ENCODE measurements at places on chromosomes 16 and 17. TPM values are rescaled to one million over a fixed set of nuclear protein-coding genes. Genes with fewer than 3 reads are reported as not detected.

PTGES3L gene
- 40.0 TPM for total RNA-seq

- DNase-seq = peak; percentile 57
These were observed 3.3 kb downstream of the POLR3E start for GRCh38 chr16:22300427-22301071.

GRCh38 chr17:73324160-73324475 lies 12.3 kb upstream of the CDC42EP4 start:
- DNase-seq = no peak

DNA sequence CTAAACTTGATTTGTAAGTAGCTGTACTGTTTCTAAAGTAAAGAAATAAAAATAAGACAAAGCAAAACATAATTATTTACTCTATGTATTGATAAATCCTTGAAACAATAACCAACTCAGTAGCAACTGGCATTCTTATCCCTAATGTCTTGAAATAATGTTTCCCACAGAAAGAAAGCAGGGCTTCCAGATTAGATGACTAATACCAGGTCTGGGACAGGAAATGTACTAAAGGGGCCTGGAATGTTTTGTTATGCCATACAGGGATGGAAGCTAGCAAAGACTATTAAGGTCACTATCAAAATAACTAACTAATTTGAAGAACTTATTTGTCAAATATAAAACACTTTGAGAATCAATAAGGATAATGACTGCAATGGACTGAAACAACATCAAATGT lies 82.1 kb downstream of the CFDP1 start:
- no peak for DNase-seq

DNA sequence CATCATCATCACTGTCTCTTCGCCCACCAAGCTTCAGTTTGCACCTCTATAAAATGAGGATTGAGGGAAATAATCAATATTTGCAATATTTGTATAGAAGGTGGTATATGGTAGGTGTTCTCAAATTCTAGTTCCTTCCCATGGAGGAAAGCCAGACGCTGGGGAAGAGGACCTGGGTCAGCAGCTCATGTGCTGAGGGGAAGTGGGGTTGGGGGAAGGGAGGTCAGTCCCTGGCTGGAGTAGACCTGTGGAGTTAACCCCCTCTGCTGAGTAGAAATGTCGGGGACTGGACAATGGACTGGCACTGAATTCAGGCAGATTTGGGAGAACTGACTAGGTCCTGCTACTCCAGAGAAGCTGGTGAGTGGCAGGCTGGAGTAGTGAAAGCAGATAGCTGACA lies 12.8 kb upstream of the ITGB3 start:
- no peak for DNase-seq

LRRC36 gene
- not detected for total RNA-seq

DNA sequence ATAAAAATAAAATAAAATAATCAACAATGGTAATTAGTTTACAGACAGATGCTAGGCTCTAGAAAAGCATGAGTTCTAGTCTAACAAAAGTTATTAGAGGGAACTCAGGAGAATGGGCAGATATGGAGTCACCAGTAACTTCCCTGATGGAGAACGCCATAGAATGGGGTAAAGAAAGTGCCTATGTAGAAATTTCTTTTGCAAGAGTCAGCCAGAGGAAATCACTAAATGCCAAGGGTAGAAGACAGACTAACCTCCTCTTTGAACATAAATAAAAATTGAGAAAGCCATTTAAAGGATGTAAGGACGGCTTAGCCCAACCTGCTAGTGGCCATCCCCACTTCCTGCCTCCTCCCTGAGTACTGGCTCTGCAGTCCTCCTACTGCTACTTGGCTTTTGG lies 141.6 kb downstream of the VPS53 start:
- no peak for DNase-seq

- no peak for DNase-seq
These were observed 33.2 kb downstream of the ADGRG5 start for GRCh38 chr16:57575468-57576277.

- DNase-seq = no peak
These were observed 211.4 kb downstream of the NTN1 start for GRCh38 chr17:9232591-9233270.

DNA sequence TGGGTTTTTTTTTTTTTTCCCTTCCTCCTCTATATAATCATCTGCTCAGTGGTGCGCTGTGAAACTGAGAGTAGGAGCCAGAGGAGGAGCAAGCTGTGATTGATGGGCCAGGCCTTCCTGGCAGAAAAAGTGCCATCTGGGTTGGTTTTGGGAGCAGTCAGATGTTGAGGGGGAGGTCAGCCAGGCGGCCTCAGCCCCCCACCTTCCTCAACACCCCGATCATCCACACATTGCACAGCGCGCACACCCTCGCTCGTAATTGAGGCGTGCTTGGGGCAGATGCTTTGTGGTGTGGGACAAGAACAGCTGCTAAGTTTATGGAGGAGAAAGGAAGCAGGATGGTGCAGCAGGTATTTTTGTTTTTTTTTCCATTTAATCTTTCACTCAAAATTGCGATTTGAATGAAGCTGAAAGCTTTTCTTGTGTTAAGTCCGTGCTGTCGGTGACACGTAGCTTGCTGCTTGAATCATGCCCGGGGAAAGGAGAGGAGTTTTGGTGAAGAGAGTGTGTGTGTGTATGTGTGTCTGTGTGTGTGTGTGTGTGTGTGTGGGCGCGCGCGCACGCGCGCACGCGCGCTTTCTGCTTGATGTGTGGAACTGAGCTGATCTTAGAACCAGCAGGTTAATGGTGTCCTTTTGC lies 177.4 kb downstream of the RBFOX1 start:
- DNase-seq = no peak

- no peak for DNase-seq
These were observed 120.6 kb downstream of the AIPL1 start for GRCh38 chr17:6314311-6314710.

GRCh38 chr16:70437582-70438557 lies 1.0 kb downstream of the ST3GAL2 start:
- DNase-seq = no peak

SSTR5 gene
- total RNA-seq = 7.0 TPM

GRCh38 chr16:50260206-50261159 lies 5.9 kb upstream of the ADCY7 start:
- DNase-seq = no peak

- DNase-seq = no peak
These were observed 26.3 kb downstream of the SMTNL2 start for GRCh38 chr17:4610656-4611055.

GRCh38 chr17:80385046-80385445 lies 29.9 kb upstream of the ENDOV start:
- no peak for DNase-seq

DNA sequence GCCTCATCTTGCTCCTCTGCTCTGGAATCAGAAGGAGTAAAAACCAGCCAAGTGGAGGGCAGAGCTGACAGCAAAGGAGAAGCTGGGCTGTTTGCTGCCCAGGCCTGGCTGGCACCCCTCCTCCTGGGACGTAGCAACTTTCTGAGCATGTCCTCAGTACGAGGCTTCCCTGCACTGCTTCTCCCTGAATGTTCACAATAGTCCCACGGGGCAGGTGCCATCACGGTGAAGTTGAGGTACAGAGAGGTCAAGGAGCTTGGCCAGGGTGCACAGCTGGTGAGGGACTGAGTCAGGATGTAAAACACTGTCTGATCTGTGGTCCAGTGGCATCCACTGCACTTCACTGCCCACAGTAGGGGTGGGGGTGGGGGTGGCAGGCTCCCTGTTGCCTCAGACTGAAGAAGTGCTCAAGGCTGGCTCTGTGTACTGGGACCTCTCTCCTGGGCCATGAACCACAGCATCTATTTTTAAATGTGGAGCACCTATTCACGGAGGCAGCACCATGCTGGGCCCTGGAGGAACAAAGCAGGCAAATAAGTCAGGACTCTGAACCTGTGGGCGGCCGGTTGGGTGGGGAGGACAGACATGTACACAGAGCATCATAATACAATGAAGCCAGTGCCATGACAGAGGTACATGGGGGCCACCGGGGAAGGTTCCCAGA lies 369.5 kb downstream of the SEC14L1 start:
- DNase-seq = no peak

DNA sequence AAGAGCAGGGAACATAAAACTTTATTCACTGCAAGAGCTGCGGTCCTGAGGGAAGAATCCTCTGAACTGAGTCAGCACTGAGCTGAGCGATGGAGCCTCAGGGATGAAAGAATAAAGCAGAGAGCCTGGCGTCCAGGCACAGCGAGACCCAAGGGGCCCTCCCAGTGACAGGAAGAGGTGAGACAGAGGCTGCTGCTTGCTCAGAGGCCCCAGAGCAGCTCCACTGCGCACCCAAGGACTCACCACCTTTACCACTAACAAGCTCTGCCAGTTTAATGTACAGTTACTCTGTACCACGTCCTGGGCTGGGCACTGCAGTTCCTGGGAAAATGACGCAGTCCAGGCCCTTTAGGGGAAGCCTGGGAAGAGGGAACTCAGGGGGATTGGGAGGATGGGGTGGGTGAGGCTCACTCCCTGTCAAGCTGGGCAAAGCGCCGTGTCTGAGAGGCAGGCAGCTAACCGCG lies 5.6 kb downstream of the GFAP start:
- DNase-seq = no peak

CALB2 gene
- 1.2 TPM for total RNA-seq

KIF2B gene
- not detected for total RNA-seq

- DNase-seq = no peak
These were observed 29.0 kb downstream of the MRC2 start for GRCh38 chr17:62656446-62656845.

DNA sequence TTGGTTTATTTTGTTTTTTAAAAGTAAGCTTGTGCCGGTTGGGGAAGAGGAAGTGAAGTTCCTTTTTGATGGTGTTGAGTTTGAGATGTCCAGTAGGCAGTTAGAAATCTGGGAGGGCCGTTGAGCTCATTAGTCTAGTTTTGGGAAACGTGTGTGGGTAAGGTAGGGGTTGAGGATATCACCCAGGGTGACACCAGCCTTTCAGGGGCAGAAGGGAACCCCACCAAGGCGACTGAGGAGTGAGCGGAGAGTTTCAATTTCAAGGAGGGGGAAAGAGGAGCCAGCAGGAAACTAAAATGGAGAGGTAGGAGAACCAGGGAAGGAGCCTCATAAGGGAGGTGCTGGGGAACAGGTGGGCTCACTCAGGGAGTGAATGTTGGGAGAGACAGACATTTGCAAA lies 22.7 kb downstream of the HAPSTR1 start:
- no peak for DNase-seq

DNA sequence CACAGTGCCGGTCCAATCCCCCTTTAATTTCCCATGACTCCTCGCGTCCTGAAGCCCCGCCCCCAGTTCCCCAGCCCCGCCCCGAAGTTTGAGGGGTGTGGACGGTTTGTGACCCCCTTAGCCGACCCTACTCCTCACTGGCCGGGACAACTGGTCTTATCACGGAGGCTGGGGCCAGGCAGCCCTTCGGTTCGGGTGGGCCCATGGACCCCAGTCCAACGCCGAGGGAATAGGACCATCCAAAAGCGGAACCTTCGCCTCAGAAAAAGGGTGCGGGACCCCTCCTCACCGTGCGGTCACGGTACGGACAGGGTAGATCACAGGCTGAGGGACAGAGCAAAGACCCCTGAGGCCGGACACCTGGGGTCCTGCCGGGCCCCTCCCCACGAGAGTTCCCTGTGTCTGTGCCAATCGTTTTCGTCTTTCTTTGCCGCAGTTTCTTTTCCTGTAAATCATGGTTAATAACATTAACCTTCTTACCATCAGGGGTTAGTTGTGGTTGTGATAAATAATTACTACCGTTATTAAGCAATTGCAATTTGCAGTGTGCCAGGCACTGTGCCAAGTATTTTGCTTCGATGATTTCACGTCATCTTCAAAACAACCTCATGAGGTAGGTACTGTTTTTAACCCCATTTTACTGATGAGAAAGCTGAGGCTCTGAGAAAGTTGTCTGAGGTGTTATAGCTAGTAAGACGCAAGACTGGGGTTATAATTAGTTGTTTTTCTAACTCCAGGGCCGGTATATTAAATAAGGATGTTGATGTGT lies 543 bp downstream of the TMUB2 start:
- DNase-seq = no peak

CCL3 gene
- 0.52 TPM for total RNA-seq

Measured in heart right ventricle (tissue), 16 donors.